NAMALWA (cell line): ENCODE measurements at places on chromosomes 6 and 20.
A peak's percentile ranks its signal among the peaks of the same experiment; 100 is the strongest.

DNA sequence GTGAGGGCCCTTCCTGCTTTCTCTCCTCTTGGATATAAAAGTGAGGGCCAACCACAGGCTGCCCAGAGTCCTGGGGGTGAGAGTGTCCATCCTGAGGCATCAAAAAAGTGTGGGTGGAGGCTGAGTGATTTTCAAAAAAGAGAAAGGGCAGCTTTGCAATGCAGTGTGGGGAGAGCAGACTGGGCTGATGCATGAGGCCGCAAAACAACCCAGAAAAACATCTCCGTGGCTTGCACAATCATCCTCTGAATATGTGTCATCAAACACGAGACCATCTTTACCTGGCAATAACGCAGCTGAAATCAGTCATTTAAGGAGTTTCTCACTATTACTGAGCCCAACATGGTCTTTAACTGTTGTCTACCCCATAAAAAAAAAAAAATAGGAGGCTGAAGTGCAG, 191.2 kb upstream of the SOX4 start:
- no peak for DNase-seq

DNA sequence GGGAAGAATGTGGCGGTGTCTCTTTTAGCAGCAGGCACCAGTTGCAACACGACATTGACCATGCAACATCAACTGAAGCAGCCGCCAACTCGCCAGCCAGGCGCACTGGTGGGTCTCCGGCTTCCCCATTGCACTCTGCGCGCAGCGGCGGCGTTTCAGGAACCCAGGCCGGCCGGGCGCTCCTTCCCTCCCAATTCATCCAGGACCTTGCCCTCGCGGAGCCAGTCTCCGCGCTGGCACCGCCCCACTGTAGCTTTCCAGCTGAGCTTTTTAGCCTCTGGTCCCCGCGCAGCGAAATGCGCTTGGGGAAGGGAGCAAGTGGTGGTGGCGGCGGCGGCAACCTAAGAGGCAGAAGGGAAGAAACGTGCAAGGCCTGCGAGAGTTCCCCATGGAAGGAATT, 297.9 kb upstream of the RIMS1 start:
- DNase-seq: no peak

DNA sequence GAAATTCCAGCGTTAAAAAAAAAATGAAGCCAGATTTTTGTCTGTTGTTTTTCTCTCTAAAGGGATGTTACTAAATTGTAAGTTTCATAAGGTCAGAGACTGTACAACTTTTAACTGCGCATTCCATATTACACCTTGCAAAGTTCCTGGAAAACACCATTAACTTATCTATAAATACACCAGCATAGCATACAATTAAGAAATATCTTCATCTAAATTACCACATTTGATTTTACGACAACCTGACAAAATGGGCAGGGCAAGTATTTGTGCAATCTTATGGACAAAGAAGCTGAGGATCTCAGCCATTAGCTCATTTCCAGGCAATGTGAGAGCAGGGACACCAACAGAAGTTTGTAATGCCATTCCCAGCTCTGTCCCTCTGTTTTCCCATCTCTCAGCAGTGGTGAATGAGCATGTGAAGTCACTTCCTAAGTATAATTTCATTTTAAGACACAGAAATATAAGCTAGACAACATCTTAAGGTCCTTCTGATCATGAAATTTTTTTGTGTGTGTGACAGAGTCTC, 12.9 kb upstream of the GCM1 start:
- no peak for DNase-seq

- no peak for DNase-seq
These were observed 25.1 kb upstream of the TRIM27 start for GRCh38 chr6:28948782-28949486.

DNA sequence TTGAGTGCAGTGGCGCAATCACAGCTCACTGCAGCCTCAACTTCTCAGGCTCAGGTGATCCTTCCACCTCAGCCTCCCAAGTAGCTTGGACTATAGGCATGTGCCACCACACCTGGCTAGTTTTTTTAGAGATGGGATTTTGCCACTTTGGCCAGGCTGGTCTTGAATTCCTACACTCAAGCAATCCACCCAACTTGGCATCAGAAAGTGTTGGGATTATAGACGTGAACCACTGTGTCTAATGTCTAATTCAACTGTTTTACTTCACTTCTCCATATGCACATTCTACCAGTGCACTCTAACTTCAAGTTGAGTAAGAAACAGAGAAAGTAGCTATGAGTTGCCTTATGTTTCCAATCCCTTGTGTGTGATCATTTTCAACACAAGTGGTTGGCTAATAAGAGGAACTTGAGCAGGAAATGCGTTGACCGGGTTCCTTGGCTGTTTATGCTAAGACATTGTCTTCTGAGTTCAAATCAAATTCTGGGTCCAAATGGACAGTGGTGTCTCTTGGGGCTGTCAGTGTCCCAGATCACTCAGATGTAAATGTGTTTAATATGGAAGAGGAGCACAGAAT, 23.9 kb downstream of the ZNF337 start:
- no peak for DNase-seq

- DNase-seq: no peak
These were observed 388.4 kb upstream of the JARID2 start for GRCh38 chr6:14857501-14857900.

DNA sequence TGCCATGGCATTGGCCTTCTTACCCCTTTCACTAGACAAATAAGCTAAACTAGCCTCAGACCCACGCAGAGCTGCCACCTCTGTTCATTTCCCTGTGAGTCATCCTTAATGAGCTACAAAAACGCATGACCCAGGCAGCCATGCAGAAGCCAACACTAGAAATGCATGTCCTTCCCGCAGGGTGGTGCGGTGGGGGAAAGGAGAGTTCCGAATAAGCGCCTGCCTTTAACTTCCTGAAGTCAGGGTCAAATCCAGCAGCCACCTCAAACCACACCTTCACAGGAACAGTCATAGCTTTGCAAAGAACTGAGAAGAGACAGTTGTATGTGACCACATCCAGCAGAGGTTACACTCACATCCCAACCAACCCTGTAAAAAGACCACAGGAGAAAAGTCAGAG, 40.4 kb downstream of the IRF4 start:
- DNase-seq: no peak

GRCh38 chr20:20783450-20783849, 71.0 kb upstream of the RALGAPA2 start:
- no peak for DNase-seq

DNA sequence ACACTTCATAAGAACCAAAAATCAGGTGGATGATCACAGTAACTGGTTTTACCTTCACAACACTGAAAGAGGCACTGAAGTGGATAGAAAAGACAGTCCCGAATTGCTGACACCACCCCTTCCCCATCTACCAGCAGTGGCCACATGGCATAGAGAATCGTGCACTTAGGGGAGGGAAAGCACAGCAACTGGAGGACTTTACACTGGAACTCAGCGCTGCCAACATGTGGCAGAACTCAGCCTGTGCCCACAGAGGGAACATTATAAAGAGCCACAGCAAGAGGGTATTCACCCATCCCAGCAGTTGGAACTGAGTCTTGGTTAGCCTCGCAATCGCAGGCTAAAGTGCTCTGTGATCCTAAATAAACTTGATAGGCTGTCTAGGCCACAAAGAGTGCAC, 6.5 kb upstream of the KIAA1586 start:
- peak; percentile 36 for DNase-seq

- no peak for DNase-seq
These were observed 16.7 kb downstream of the GOPC start for GRCh38 chr6:117585647-117586046.

GRCh38 chr6:112173221-112173804, 81.1 kb downstream of the LAMA4 start:
- no peak for DNase-seq

- DNase-seq: no peak
These were observed 374.5 kb downstream of the TAF4 start for GRCh38 chr20:61690993-61691838.

GRCh38 chr6:43967719-43968091, 159.5 kb downstream of the MRPL14 start:
- DNase-seq: no peak

DNA sequence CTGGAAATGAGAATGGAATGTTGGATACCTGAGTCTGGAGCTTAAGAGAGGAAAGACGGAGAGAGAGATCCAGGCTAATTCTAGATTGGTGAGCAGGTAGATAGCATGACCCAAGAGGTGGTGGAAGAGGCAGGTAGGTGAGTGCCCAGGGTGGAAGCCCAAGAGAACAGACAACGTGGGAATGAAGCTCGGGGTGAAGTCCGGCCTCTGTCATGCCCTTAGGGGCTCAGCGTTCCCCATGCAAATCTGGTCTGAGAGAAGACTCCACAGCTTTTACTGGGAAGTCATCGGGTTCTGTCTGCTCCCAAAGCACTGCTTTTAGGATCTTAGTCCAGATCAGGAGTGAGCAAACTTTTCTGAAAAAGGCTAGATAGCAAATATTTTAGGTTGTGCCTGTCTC, 3.6 kb downstream of the NELFCD start:
- DNase-seq: no peak

- DNase-seq: no peak
These were observed 72.3 kb upstream of the DST start for GRCh38 chr6:56714982-56715456.

GRCh38 chr20:10854976-10855375, 181.2 kb upstream of the JAG1 start:
- no peak for DNase-seq
